Activated CD4-positive, alpha-beta T cell treated with anti-CD3 and anti-CD28 coated beads, Interleukin-2, amount 50 U/mL, for 24 hours (primary cell): ENCODE measurements at places on chromosomes 2 and 18.

DNA sequence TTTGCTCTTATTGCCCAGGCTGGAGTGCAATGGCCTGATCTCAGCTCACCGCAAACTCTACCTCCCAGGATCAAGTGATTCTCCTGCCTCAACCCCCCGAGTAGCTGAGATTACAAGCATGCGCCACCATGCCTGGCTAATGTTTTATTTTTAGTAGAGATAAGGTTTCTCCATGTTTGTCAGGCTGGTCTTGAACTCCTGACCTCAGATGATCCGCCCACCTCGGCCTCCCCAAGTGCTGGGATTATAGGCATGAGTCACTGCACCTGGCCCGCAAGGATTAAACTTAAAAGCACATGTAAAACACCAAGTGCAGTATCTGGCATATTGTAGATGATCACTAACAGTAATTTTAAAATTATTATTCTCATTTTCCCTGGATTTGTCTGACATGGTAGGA, 72.9 kb downstream of the C1QL2 start:
- no peak for DNase-seq

GRCh38 chr2:204946892-204947291, 401.6 kb downstream of the PARD3B start:
- DNase-seq, result no peak

GRCh38 chr18:24488824-24489493, 28.5 kb downstream of the HRH4 start:
- DNase-seq, result no peak

DNA sequence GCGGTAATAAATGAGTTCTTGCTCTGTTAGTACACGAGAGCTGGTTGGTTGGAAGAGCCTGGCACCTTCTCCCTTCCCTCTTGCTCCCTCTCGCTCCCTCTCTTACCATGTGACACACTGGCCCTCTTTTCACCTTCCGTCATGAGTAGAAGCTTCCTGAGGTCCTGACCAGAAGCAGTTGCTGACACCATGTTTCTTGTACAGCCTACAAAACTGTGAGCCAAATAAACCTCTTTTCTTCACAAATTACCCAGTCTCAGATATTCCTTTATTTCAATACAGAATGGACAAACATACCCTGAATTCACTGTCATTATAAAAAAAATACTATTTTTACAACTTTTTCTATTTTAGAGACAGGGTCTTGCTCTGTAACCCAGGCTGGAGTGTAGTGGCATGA, 40.7 kb downstream of the EMILIN2 start:
- no peak for DNase-seq

DNA sequence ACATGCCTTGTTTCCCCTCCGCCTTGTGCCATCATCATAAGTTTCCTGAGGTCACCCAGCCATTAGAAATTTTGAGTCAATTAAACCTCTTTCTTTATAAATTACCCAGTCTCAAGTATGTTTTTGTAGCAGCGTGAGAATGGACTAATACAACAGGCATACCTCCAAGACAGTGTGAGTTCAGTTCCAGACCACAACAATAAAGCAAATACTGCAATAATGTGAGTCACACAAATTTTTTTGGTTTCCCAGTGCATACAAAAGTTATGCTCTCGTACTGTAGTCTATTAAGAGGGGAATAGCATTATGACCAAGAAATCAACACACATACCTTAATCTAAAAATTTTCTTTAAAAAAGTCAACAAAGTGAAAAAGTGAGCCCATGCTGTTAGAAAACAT, 217.2 kb downstream of the NR4A2 start:
- DNase-seq, result no peak

DNA sequence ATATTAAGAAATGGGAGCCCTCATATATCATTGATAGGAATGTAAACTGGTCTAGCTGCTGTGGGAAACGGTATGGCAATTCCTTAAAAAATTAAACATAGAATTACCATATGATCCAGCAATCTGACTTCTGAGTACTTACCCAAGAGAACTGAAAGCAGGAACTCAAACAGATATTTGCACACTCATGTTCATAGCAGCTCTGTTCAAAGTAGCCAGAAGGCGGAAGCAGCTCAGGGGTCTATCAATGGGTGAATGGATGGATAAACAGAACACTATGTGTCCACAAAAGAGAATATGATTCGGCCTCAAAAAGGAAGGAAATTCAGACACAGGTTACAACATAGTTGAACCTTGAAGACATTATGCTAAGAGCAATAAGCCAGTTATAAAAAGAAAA, 135.7 kb upstream of the NDUFV2 start:
- no peak for DNase-seq

DNA sequence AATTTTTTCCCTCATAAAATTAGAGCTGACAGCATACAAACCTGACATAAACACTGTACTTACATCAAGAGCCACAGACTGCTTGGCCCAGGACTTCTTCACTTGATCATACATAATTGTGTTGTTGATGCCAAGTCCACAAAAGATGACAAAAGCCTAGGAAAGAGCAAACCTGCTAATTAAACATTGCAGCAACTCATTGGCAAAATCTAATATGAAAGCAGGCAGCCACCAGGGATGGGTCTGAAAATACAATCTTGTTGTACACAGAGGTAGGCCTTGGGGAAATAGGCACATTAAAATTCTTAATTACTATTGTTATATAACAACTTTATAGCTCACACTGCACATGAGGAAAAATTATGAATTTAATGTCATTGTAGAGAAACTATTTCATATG, 255.8 kb downstream of the PDE11A start:
- no peak for DNase-seq

DNA sequence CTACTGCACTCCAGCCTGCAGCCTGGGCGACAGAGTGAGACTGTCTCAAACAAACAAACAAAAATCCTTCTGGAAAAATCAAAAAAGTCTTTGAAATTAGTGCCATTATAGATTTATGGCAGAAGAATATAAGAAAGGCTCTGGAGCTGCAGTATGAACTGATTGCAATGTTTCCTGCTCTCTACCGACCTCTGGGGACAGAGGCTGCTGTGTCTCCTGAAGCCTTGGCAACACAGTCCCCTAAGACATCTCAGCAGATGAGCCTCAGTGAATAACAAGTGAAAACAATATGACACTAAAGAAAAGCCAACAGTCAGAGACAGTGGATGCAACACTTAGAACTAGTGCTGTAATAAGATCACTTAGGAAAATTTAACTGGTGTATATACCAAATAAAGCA, 494.9 kb upstream of the LRATD1 start:
- DNase-seq, result no peak

GRCh38 chr2:105655244-105655643, 89.5 kb upstream of the NCK2 start:
- no peak for DNase-seq

DNA sequence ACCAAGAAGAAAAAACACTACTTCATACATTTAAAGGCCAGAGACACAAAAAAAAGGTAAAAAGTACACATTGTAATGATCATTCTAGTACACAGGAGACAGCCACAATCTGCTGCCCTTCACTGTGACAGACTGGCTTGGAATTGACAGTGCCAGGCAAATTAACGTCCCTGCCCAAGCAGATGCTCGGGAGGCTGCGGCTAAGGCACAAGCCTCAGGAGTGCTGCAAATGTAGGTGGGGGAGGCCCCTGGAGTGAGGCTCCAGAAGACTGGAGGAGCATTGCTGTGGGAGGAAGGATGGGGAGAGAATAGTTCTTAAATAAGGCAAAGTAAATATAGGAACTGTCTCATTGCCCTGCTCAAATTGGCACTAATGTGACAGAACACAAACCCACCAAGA, 18.6 kb downstream of the ERCC3 start:
- DNase-seq, result no peak

- no peak for DNase-seq
Measured at GRCh38 chr2:6068429-6068828, 376.2 kb downstream of the SOX11 start.

DNA sequence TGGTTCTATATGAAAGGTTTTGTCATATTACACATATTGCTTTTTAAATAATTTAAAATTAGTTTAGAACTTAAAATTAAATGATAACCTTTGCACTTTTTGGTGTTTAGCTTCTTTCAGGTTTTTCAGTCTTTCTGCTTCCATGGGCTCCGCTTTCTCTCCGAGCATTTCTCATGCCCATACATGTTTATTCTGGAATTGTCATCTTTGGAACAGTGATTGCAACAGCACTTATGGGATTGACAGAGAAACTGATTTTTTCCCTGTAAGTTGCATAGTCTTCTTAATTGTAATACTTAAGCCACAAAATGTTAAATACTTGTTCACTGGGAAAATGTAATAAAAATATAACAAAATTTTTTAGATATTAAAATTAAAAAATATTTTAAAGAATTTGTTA, 31.0 kb downstream of the CYBRD1 start:
- DNase-seq, result no peak

- no peak for DNase-seq
Measured at GRCh38 chr18:79795446-79795845, 2.3 kb upstream of the KCNG2 start.

- no peak for DNase-seq
Measured at GRCh38 chr2:192236136-192236535, 41.4 kb upstream of the TMEFF2 start.

- DNase-seq, result no peak
Measured at GRCh38 chr18:22542406-22542835, 124.7 kb upstream of the CTAGE1 start.

- DNase-seq, result no peak
Measured at GRCh38 chr2:171327043-171327496, 106.7 kb downstream of the METTL8 start.

- no peak for DNase-seq
Measured at GRCh38 chr2:25257032-25257552, 84.6 kb downstream of the DNMT3A start.

GRCh38 chr2:173602153-173602795, 247.6 kb downstream of the CDCA7 start:
- DNase-seq, result no peak

DNA sequence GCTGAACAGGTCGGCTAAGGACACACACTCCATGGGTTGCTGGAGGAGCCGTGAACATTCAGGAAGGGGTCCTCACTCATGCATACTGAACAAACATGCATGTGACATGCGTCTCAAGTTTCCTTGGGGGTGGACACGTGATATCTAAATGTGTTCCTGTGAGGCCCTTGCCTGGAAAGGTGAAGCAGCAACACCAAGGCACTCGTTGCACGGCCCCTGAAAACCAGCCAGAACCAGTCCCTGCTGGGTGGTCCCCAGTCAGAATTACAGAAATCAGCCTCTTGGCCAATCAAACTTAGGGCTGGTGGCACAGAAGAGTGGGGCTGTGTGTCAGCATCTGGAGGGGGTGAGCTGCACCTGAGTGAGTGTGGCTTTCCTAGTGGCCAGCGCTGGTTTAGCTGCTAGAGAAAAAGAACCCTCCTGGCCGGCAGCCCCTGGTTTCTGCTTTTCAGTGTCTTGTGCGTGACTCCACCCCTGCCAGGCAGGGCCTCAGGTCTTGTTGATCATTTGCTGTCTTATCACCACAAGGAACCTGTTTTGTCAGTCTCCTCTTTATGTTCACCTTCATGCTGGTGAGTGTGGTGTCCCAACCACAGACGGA, 3.2 kb upstream of the AQP12B start:
- no peak for DNase-seq

GRCh38 chr2:239005586-239005985, 157.7 kb downstream of the TWIST2 start:
- no peak for DNase-seq

- no peak for DNase-seq
Measured at GRCh38 chr2:8002765-8003393, 679.0 kb upstream of the ID2 start.
